ENCODE measurements at places on chromosomes 2 and 18.

DNA sequence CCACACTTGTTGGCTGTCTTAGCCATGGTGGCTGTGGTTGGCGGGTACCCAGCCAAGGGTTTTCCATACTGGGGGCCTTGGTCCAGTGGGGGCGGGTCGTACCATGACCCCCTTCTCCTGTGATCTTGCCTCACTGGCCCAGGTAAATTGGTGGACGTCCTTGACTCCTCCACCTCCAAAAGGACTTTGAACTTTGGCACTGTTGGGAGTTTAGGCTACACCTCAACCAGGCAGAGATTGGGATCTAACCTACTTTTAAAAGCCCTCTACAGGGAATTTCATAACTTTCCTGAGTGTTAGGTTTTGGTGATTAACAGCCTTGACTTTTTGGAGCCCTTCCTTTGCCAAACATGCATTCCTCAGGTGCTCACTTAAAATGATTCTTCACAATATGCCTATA lies 106.7 kb downstream of the NEDD4L start:
- no peak for DNase-seq

- no peak for DNase-seq
Measured at GRCh38 chr2:94879314-94879981, 8.2 kb downstream of the TEKT4 start.

- no peak for DNase-seq
Measured at GRCh38 chr18:63025251-63026090, 294.1 kb downstream of the BCL2 start.

GRCh38 chr2:196927376-196928225 lies 1.1 kb upstream of the PGAP1 start:
- peak; percentile 66 for DNase-seq

GRCh38 chr2:68158134-68158447 lies 403 bp downstream of the PNO1 start:
- DNase-seq = no peak

DNA sequence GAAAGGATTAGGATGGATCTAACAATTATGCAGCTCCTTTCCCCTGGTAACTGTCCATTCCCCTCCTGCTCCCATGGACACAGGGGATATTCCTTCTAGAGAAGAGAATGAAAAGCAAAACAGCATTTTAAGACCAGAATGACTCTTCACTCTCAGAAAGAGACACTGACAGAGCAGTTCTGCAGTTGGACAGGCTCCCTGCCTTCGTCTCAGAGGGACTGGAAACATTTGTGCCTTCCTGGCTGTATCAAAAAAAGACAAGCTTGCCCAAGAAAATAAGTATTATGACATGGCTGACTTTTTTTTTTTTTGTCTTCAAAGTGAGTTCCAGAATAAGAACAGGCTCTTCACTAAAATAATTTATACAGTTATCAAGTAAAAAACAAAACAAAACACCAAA lies 9.5 kb downstream of the PID1 start:
- DNase-seq = no peak

GRCh38 chr18:9287036-9287435 lies 47.5 kb upstream of the TWSG1 start:
- DNase-seq = no peak

- DNase-seq = no peak
Measured at GRCh38 chr2:230179907-230180306, 39.9 kb downstream of the SP110 start.

GRCh38 chr2:218033208-218033589 lies 30.4 kb upstream of the TNS1 start:
- no peak for DNase-seq

DNA sequence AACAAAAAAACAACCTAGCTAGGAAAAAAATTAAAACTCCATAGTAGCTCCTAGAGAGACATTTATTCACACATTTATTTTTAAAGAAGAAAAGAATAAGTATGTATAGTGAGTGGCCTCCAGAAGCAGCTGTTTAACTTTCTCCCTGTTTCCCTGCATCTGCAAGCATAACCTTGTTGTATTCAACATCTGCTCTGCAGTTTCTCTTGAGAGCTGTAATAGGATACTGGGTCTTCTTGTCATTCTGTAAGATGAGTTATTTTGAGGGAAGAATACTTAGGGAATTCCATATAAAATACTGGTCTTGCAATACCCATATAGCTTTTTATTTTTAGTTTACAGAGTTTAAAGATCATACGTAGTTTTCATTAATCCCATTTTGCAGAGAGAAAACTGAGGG lies 246.6 kb downstream of the LRRTM1 start:
- no peak for DNase-seq

- no peak for DNase-seq
Measured at GRCh38 chr2:194556629-194557028, 1100.4 kb upstream of the SLC39A10 start.

- DNase-seq = no peak
Measured at GRCh38 chr2:68272246-68272994, 20.1 kb upstream of the PPP3R1 start.

- no peak for DNase-seq
Measured at GRCh38 chr18:79572093-79572780, 107.4 kb upstream of the CTDP1 start.

- no peak for DNase-seq
Measured at GRCh38 chr2:3284657-3285630, 92.7 kb downstream of the EIPR1 start.

DNA sequence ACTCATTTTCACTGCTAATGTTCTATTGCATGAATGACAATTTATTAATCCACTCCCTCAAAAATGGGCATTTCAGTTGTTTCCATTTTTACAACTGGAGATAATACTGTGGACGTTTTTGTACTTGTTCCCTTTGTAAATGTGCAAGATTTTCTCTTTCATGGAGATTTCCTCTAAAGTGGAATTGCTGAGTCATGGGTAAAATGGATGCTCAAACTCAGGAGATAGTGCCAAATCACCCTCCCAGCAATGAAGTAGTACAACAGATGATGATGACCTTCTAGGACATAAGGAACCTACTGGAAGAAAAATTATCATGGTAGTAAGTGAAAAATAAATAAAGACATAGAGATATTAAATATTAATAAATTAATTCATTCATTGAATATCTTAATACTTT lies 460.8 kb upstream of the CHST9 start:
- no peak for DNase-seq

- DNase-seq = no peak
Measured at GRCh38 chr2:150159300-150159699, 328.2 kb downstream of the RND3 start.

- DNase-seq = no peak
Measured at GRCh38 chr2:56231361-56231760, 47.6 kb downstream of the CCDC85A start.

DNA sequence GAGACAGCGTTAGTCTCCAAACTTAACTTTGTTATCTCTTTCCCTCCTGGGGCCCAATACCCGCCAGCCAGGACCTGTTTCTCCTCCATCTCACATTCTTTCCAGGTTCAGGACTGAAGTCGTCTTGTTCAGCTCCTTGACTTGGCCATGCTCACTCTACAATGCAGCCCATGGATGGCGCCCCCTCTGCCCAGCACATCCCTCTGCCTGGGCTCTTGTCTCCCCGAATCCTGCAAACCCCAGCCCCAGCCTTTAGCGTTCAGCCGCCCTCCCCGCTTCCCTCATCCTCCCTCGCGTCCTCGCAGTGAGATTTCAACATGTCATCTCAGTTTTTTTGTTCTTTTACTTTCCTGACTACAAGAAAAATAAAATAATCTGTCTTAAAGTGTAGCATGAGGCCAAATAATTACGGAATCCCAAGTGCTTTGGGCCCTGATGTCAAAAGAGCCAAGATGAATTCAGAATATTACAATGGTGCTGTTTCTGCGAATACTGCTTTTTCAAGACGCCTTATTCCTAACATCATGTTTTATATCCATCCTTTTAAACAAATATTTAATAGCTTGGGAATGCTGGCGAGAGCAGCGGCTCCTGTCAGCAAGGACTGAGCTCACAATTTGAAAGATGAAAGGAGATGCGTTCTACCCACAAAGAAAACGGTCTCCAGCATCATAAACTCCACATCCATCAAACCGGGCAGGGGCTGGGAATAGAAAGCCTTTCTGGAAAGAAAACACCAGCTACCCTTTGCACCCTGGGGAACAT lies 1.0 kb downstream of the FAM178B start:
- DNase-seq = no peak

GRCh38 chr18:78092901-78093300 lies 843.3 kb downstream of the GALR1 start:
- no peak for DNase-seq

DNA sequence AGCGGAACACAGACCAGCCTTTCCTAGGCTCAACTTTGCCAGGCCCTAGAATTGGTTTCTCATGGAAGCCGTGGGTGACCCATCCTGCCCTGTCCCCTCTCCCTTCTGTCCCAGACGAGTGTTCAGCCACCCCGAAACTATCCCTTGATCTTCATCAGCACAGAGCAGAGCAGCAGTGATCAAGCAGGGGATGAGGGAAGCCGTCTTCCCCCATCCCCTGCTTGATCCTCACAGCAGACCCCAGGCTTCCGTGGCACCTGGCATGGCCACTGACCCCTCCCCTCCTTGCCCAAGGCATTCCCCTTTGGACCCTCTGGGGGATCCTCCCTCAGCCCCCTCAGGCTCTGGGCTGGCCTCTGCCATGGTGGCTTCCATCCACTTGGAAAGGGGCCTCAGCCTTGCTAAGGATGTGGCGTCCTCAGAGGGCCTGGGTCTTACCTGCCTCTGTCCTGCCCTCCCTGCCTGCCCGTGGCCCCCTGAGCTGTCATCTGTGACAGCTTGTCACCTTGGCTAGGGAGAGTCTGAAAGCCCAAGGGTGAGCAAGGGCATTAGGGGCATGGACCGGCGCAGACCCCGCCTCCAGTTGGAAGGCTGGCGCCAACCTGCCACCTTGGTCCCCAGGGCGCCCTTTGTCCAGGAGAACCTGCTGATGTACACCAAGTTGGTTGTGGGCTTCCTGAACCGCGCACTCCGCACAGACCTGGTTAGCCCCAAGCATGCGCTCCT lies 10.4 kb upstream of the CCDC74A start:
- DNase-seq = no peak
